Neural crest cell (in vitro differentiated cells): ENCODE measurements at places on chromosomes 7 and 10. TPM values are rescaled to one million over a fixed set of nuclear protein-coding genes. Genes with fewer than 3 reads are reported as not detected.

DNA sequence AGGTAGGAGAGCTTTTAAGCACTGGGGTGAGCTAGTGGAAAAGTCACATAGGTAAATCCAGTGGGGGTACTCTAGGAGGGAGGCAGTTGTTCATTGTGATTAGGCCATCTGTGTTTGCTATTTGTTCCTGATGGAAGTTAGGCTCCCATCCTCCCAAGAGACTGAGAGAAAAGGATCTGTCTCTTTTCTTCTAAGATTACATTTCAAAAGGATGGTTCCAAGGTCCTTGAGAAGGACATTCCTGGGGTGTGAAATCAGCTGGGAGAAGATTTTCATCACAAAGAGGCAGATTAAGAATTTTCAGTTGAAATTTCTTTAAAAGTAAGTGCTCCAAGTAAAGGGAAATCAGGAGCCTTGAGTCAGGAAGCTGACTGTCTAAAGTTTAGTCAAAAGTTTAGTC is 210.8 kb upstream of the CSTF2T start:
- DNase-seq = no peak

- no peak for DNase-seq
These were observed 515.2 kb downstream of the REEP3 start for GRCh38 chr10:64036321-64036930.

The HABP2 gene
- total RNA-seq = not detected in 2 replicates

- DNase-seq = no peak
These were observed 237.8 kb upstream of the ZMIZ1 start for GRCh38 chr10:78830976-78831375.

The RBP3 gene
- total RNA-seq = not detected in 2 replicates

The ZNF117 gene
- total RNA-seq = 26.0 and 27.7 TPM in 2 replicates

- no peak for DNase-seq
These were observed 77.0 kb downstream of the NKX6-2 start for GRCh38 chr10:132708936-132709335.

- DNase-seq = no peak
These were observed 3.9 kb upstream of the GPER1 start for GRCh38 chr7:1083729-1084657.

GRCh38 chr7:127959770-127960169 is 71.5 kb downstream of the LRRC4 start:
- DNase-seq = no peak

DNA sequence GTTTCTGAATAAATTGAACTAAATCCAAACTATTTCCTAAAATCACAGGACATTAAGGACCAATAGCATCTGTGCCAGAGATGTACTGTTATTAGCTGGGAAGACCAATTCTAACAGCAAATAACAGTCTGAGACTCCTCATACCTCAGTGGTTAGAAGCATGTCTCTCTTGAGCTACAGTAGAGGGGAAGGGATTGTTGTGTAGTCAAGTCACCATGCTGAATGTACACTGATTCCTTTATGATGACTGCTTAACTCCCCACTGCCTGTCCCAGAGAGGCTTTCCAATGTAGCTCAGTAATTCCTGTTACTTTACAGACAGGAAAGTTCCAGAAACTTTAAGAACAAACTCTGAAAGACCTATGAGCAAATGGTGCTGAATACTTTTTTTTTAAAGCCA is 13.9 kb downstream of the MEST start:
- DNase-seq = no peak

The METTL27 gene
- 1.7 and 2.3 TPM in 2 replicates for total RNA-seq

- DNase-seq = no peak
These were observed 197.4 kb downstream of the AHR start for GRCh38 chr7:17495655-17496394.

The GIMAP1 gene
- total RNA-seq = not detected in 2 replicates

GRCh38 chr7:101990811-101991418 is 173.5 kb downstream of the CUX1 start:
- DNase-seq = no peak

- no peak for DNase-seq
These were observed 131.8 kb downstream of the LRRC4 start for GRCh38 chr7:127899411-127899810.

DNA sequence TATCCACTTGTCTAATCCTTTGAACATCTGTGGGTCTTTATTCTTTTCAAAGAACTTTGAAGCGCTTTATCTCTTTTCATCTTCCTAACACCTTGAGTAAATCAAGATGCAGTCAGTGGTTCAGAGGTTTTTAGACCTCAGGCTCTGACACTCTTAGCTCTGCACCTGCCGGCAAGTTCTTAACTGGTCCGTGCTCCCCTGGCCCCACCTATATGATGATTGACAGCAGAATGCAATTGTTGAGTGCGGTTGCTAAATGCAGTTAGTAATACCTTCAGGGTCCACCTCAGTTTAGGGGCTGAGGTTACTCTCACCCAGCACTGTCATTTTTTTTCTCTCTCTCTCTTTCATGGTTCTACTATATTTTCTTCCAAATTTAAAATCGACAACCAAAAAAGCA is 854.2 kb upstream of the AUTS2 start:
- DNase-seq = no peak

GRCh38 chr10:30027057-30028005 is 32.1 kb downstream of the JCAD start:
- no peak for DNase-seq

- DNase-seq = no peak
These were observed 241.3 kb upstream of the KMT2E start for GRCh38 chr7:104772405-104773345.
